Suppressor macrophage treated with lipopolysaccharide for 4 hours (primary cell): ENCODE measurements at places on chromosomes 7 and 10.

GRCh38 chr7:12490107-12490688 is 80.3 kb upstream of the SCIN start:
- DNase-seq, result peak; percentile 39

DNA sequence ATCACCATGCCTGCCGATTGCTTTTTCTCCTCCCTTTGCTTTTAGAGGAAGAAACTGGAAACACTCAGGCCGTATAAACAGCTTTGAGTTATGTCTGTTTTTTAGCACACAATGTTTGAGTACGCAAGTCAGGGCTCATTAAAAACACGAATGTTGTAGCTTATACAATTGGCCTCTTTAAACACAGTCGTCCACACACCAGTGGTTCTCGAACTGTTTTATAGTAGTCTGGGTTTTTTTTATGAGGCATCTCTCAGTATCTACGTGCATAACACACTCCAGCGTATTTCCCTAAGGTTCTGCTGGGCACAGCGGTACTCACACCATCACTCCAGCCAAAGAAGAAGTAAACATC is 13.4 kb upstream of the CARD11 start:
- DNase-seq, result no peak

DNA sequence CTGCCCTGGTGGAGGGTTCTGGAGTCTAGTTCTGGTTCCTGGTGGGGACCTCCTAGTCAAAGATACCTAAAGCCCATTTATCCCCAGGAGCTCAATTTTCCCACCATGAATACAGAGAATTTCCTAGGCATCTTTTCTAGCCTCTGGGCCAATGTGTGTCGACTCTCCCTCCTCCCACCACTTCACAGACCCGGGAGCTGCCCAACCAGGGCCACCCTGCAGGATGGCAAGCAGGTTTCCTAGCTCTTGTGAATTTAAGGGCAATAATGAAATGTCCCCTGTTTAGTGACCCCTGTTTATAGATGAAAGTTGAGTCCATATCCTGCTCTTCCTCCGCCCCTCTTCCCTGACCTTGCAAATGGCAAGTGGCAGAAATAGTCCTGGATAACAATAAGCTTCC is 9.4 kb downstream of the DLX5 start:
- no peak for DNase-seq

DNA sequence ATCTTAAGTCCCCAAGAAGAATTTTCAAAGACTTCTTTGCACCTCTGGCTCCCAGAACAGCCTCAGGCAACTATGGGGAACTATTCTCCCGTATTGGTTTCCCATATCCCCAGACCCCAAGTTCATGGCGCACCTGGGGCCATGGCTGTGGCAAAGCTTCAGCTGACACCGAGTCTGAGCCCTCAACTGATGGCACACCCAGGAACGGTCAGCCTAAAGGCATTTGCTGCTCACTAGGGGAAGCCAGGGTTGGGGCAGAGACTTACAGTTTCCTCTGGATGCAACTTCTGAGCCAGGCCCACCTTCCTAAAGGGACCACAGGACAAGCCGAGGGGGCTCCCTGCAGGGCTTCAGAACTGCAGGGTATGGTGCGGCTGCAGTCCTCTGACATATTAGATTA is 13.7 kb upstream of the CPA1 start:
- no peak for DNase-seq

- no peak for DNase-seq
These were observed 267.2 kb downstream of the GLRX3 start for GRCh38 chr10:130403153-130404075.

DNA sequence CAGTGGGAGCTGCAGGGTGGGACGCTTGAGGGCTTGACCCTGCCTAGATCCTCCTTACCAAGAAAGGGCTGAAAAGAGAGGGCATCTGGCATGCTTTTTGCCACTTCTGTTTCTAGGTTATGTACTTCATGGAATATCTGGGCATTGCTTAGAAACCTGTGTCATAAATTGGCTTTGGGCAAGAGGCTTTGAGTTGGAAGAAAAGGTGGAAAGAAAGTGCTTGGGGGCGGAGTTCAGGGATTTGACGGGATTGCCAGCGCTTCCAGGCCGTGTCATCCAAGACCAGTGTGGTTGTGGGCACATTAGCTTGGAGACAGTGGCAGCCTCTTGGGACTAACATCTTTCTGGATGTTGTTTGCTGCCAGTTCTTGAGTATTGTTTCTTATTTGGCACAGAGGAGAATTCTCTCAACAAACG is 825 bp downstream of the ZNF862 start:
- peak; percentile 8 for DNase-seq

GRCh38 chr7:64875658-64876406 is 27.2 kb upstream of the ZNF273 start:
- no peak for DNase-seq

- DNase-seq, result no peak
These were observed 72.4 kb downstream of the SKAP2 start for GRCh38 chr7:26792006-26792405.

DNA sequence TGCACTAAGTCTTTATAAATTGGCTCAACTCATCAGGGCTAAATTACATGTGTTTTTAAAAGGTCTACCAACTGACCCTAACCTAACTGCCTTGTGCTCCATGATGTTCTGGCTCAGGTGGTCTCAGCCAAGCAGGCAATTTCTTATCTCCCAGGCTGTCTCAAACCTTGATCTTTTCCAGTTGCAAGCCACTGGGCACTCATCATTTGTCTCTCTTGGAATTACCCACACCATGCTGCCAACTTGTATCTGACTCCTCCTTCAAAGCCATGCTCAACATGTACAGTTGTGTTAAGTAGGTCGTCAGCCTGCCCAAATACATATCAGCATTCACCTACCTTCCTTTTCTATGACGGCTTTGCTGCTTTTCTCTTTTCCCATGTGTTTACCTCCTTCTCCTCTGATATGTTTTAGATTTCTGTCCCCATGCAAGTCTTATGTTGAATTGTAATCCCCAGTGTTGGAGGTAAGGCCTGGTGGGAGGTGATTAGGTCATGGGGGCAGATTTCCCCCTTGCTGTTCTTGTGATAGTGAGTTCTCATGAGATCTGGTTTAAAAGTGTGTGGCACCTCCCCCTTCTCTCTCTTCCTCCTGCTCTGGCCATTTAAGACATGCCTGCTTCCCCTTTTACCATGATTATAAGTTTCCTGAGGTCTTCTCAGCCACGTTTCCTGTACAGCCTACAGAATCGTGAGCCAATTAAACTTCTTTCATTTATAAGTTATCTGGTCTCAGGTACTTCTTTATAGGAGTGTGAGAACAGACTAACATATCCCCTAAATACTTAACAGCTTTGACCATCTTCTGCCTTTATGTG is 130.0 kb downstream of the ELAPOR2 start:
- no peak for DNase-seq

DNA sequence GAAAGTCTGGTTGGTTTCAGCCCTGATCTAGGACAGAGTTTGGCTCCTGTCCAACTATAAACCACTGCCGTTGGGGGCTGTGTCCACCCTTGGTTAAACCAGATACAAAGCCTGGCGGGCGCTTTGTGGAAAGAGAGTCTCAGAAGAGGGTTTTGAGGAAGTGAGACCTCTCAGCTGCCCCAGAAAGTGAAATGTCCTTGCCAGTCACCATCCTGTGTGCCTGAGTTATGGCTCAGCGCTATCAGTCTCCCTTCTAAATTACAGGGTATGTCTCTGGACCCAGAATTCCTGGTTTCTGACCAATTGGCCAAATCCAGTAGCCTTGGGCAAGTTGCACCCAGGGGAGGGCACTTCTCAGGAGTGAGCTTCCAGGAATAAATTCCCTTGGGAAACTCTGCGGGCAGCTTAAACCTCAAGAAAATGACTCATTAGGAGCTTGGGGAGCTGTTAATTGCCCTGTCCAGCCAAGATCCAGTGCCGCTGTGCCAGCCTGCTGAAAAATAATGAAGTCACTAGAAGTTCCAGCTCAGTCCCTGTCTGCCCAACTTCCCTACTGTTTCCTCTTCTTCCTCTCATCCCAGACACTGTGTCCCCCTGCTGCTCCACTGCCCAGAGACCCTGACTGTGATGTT is 66.7 kb upstream of the PDZD8 start:
- peak; percentile 82 for DNase-seq

DNA sequence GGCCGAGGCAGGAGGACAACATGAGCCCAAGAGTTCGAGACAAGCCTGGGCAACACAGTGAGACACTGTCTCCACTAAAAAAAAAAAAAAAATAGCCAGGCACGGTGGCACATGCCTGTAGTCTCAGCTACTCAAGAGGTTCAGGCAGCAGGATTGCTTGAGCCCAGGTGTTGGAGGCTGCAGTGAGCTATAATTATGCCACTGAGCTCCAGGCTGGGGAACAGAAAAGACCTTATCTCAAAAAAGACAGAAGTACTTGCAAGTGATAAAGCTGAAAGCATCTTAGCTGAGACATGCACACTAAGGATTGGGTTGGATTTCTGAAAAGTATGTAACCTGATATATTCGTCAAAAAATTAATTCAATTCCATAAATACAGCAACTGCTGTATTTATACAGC is 68.4 kb downstream of the PPP1R3C start:
- DNase-seq, result no peak

- DNase-seq, result no peak
These were observed 16.6 kb upstream of the FGFR2 start for GRCh38 chr10:121614613-121615434.

GRCh38 chr7:130944997-130945396 is 211.0 kb upstream of the KLF14 start:
- no peak for DNase-seq
